ENCODE measurements at places on chromosomes 4 and X.

DNA sequence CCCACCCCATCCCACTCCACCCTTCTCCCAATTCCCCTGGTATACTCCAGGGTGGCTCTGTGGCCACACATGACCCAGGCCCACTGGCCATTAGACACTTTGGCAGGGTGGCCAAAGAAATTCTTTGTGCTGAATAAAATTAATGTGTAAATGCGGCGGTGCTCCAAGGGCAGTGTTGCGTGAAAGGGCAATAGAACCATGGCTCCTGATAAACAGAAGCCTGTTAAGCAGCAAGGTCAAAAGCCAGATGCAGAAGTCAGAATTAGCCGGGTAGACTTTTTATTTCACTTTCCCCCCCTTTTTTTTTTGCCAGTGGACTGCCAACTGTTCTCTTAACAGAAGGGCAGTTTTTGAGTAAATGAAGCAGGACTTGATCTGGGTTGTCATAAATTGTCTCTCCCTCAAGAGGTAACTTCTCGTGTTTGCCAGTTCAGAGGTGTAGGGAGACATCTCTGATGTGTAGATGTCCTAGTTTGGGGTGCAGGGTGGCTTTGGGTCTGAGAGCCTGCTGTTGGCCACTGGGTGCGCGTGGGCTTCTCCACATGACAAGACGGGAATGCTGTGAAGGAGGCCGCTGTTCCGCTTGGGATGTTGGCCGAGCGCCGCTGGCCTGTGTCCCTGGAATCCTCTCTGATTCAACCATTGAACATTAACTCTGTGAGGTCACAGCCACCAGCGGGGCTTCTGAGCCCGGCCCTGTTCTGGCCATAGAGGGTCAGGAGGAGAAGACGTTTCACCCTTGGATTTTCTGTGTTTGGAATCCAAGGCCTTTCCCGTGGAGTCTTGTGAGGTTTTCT is 139.5 kb downstream of the TBL1X start:
- DNase-seq, result peak; percentile 5

DNA sequence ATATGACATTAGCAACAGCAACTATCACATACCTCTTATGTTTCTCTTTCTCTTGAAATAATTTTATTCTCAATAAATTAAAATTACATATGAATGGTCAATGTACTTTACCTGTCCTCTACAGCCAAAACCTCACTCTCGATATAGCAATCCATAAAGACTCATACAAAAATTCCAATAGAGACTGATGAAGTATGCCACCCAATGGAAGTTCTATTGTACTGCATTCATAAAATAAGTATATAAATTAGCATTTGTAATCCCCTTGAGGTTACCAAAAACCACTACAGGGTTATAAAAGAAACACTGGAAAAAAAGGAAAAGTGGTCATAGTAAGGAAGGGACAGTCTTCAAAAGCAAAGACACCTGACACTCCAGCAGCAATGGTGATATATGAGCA is 32.8 kb downstream of the CLDN2 start:
- no peak for DNase-seq

DNA sequence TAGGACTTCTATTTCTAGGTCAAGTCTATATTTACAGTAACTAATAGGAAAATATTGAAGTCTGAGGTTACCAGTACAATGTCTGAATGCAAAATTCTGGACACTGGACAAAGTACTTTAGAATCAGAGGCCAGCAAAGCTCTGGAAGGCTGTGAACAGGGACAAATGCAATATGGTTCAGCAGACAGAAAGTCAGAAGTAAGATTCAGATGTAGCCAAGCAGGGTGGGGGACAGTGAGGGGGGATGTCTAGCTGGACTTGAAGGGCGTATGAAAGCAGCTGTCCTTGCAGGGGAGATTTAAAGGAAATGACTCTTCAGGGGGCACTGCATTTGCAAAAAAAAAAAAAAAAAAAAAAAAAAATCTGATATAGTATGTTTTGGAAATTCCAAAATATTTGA is 2.9 kb downstream of the SORBS2 start:
- no peak for DNase-seq

DNA sequence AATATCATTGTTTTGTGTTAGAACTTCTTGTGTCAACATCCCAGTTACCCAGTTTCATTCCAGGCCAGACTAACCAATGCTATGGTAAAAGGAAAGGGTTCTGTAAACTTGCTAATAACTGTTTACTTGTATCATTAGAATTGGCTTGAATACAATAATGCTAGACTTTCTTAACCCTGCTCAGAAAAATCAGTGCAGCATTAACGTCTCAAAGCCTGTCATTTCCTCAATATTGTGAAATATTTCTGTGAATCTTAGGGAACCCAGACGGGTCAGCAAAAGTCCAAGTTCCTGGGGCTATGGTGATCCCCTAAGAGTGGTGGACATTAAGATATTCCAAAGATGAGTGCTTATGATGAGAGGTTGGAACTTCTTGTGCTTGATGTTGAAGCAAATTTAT is 541.2 kb upstream of the MAGEB18 start:
- DNase-seq, result no peak

- DNase-seq, result no peak
Measured at GRCh38 chr4:24846716-24847115, 51.3 kb downstream of the SOD3 start.

DNA sequence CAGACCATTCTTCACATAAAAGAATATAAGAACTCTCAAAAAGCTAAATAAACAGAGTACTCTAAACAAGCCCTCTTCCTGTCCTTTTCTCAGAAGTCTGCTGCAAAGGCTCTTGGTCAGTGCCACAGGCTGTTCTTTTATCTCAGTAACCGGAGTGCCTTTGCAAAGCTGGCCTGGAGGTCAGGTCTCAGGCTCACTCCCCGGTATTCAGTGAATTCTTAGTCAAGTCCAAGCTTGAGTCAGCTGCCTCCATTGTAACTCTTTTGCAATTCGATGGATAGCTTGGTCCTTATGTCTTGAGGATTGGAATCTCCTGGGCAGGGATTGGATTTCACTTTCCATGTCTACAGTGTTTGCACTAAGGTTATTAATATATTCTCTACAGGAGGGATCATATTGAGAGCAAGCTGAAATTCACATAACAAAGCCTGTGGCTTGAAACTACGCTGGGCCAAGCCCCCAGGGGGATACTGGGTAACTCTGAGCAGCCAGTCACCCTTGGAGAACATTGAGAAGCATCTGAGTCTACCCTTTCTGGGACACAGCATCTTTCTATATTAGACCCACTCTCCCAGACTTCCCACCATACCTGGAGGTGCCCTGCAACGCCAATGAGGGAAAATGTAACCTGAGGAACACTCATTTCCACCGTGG is 10.0 kb upstream of the HS6ST2 start:
- no peak for DNase-seq

Measured in thoracic aorta (tissue), 2 donors.